Right renal cortex interstitium (tissue), 3 donors: ENCODE measurements at places on chromosomes 7 and 10. TPM values are rescaled to one million over a fixed set of nuclear protein-coding genes. Genes with fewer than 3 reads are reported as not detected.

DNA sequence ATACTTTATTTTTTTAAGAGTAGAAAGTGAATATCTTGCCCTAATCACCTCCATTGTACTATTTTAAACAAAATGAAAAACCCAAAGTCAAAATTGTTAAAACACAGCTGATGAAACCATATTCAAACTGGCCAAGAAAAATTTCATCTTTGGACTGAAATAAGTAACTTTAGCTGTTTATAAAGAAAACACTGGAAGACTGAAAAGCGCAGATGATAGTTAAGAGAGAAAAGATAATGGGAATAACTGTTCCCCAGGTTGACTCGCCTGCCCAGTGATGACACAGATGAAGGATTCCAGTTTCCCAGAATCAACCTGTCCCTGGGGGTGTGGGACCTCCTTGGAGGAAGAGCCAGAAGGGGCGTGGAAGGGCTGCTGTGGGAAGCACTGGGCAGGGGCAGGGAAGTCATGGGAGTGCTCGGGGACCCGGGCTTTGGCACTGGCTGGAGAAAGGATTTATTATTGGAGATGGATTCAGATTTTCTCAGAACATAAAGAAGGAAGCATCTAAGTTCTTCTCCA lies 43.1 kb downstream of the DENND2A start:
- no peak for DNase-seq

The RPEL1 gene
- 0.18 TPM for polyA plus RNA-seq

DNA sequence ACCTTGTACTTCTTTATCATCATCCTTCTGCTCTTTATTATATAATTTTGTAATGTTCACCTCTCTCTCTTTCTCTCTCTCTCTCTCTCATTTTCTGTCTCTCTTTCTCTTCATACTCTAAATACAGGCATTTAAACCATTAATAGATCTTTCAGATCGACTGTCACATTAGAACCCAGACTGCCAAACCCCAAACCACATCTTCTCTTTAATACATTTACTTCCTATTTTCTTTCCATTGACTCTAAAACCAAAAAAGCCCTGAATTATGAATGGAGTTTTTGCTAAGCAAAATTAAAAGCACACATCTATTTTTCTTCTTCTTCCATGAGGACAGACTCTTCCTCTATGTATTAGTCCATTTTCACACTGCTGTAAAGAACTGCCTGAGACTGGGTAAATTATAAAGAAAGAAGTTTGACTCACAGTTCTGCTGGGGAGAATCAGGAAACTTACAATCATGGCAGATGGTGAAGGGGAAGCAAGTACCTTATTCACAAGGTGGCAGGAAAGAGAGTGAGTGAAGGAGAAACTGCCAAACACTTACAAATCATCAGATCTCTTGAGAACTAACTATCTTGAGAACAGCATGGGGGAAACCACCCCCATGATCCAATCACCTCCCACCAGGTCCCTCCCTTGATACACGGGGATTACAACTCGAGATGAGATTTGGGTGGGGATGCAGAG lies 272.7 kb upstream of the MGMT start:
- DNase-seq, result no peak

- DNase-seq, result no peak
Observed at GRCh38 chr7:25860275-25861163, 291.5 kb upstream of the NFE2L3 start.

- DNase-seq, result no peak
Observed at GRCh38 chr10:123536176-123536845, 129.8 kb upstream of the GPR26 start.

DNA sequence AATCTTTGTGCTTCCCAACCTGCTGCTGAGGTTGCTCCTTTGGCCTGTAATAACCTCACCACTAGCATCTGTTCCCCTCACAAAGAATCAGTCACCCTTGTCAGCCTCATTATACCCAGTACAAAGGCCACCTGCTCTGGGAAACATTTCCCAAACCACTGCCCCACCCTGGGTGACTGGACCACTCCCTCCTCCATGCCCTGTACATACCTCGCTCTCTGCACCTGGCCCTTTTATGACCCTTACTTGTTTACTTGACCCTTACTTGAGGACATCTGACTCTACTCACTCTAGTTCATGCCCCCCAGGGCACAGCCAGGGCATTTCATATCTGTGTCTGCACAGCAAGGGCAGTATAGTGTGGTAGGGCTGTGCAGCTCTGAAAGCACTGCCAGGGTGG lies 21.4 kb upstream of the AOC1 start:
- DNase-seq, result no peak

- DNase-seq, result no peak
Observed at GRCh38 chr7:6116211-6116610, 85.0 kb downstream of the ANKRD61 start.

DNA sequence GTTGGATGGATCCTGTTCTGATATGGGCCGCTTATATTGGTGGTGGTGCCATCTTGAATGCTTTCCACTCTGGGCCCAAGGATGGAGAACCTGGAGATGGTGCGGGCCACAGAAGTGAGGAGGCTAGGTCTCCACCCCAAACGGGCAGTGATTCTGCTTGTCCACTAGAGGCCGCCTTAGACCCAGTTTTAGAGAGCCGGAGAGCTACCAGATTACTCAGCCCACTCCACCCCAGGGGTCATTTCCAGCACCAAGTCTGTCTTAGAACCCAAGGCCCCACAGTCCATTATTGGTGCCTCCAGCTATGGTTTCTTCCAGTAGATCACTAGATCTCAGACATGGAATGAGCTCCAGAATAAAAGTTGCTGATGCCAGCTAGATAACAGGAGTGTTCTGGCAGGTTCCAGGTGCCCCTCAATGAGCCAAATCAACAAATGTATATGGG lies 11.8 kb upstream of the CAMK2G start:
- DNase-seq, result no peak

- DNase-seq, result no peak
Observed at GRCh38 chr10:128111696-128112095, 14.5 kb downstream of the MKI67 start.

DNA sequence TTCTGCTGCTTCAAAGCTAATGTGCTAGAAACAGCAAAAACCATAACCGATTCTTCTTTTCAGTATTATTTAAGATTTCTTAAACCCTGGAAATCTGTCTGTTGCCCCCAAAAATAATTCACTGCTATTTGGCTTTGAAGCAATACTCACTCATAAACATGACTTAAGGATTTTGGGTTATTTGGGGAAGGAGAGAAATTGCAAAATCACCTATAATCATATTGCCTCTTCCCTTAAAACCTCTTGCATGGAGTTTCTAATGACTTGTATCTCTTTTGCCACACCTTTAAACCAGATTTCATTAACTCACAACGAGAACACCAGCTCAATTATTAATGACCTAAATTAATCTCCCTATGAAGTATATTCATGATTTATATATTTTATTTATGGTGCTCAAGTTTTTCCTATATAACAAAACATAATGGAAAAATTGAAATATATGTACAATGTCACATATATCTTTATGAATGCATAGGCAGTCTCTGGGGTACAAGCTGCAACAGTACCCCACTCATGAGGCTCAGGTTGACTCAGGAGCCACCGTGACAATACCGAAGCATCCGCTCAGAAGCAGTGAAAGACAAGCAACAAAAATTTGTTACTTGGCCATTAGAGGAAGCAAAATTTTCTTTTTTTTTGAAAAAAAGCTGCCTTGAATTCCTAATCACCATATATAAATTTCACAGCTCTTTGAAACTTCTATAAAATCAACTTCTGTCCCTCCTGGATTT lies 3.0 kb downstream of the NAMPT start:
- DNase-seq, result no peak

DNA sequence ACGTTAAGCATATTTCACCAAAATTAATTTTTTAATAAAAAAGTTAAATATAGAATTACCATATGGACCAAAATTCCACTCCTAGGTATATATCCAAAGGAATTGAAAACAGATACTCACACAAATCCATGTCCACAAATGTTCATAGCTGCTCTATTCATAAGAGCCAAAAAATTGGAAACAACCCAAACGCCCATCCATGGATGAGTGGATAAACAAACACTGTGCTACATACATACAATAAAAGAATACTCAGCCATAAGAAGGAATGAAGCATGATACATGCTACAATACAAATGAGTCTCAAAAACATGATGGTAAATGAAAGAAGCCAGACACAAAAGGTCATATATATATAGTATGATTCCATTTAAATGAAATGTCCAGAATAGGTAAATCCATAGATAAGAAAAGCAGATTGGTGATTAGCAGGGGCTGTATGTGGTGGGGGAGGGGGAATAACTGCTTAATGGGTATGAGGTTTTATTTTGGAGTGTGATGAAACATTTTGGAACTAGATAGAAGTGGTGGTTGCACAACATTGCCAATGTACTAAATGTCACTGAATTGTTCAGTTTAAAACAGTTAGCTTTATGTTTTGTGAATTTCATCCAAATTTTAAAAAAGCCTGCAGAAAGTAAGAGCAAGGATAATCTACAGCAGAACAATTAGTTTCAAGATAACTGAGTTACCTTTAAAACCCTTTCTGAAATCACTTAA lies 101.2 kb upstream of the EFCAB10 start:
- DNase-seq, result no peak

GRCh38 chr10:124728830-124729661 lies 15.1 kb downstream of the FAM53B start:
- DNase-seq, result no peak

The NPY4R gene
- polyA plus RNA-seq, result not detected

GRCh38 chr10:118543714-118544400 lies 51.6 kb downstream of the PRLHR start:
- DNase-seq, result no peak
